ENCODE measurements at places on chromosomes 1 and 21. TPM values are rescaled to one million over a fixed set of nuclear protein-coding genes. Genes with fewer than 3 reads are reported as not detected.

DNA sequence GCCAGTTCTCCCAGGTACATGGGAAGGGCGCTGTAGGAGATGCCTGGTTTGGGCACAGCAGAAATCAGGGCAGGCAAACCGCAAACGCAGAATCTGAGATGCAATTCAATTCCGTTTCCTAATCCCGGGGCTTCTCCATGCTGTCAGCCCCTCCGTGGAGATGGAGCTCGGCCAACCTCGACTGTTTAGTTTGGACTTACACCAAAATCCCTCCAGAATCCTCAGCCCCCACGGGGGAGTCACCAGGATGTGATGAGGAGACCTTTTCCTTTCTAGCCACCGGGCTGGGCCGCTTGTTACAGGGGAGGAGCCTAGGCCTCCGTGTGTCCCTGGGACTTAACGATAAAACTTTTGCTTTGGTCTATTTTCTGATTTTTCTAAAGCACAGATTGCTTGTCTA is 7.9 kb downstream of the SLC2A7 start:
- no peak overlapping the region for H3K27ac ChIP-seq
- H3K4me3 ChIP-seq = no peak overlapping the region
- peaks cover 1% of the 10 kb centered on the region for H3K4me1 ChIP-seq
- DNase-seq = peak; percentile 76
- no peaks in the 10 kb centered on the region for H3K36me3 ChIP-seq

DNA sequence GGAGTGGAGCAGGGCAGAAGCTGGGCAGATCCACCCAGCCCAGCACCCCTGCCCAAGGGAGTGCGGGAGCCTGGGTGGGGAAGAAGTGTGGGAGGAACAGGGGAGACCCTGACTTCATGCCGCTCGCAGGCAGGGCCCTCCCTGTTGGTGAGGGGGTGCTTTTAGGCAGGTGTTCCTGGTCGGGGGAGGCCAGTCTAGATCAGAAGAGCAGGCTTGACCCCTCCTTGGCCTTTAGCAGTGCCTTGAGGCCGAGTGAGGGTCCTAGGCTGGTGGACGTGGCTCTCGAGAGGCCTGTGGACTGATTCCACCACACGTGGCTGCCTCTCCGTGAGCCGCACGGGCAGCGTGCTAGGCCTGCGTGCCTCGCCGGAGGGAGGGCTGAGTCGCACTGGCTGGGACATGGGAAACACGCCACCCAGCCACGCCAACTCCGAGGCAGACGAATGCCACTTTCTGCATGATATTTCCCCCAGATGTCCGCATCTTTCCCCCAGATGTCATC is 19.4 kb upstream of the COL18A1 start:
- no peaks in the 10 kb centered on the region for H3K4me1 ChIP-seq
- no peak for DNase-seq
- H3K27me3 ChIP-seq = no peaks in the 10 kb centered on the region
- no peak overlapping the region for H3K27ac ChIP-seq
- H3K4me3 ChIP-seq = no peak overlapping the region
- no peaks in the 10 kb centered on the region for H3K36me3 ChIP-seq

- no peak overlapping the region for H3K4me3 ChIP-seq
- H3K4me1 ChIP-seq = peaks cover 5% of the 10 kb centered on the region
- no peaks in the 10 kb centered on the region for H3K27me3 ChIP-seq
Observed at GRCh38 chr1:229088711-229089110, 182.2 kb upstream of the RAB4A start.

Gene PDC
- total RNA-seq = not detected

Gene CYYR1
- 21.6 TPM for total RNA-seq

- peak within 1 kb of the TSS; percentile 94 for H3K27ac ChIP-seq
- peak; percentile 76 for DNase-seq
- H3K27me3 ChIP-seq = peaks cover 29% of the 10 kb centered on the region
- no peaks in the 10 kb centered on the region for H3K4me1 ChIP-seq
- H3K36me3 ChIP-seq = no peaks in the 10 kb centered on the region
Observed at GRCh38 chr1:110209715-110210603, at the start of gene KCNC4. Gene KCNC4 (plus strand): TSS chr1:110210314. CDS start chr1:110211500, 1,186 bp downstream.

Gene C1orf174
- 19.3 TPM for total RNA-seq

Gene TIAM1
- total RNA-seq = 58.0 TPM

GRCh38 chr1:173191011-173191705 is 16.0 kb downstream of the TNFSF4 start:
- DNase-seq = no peak
- H3K27ac ChIP-seq = peak overlapping the region; percentile 83
- peaks cover 5% of the 10 kb centered on the region for H3K4me1 ChIP-seq
- no peak overlapping the region for H3K4me3 ChIP-seq

GRCh38 chr1:76066394-76066793 is 8.2 kb upstream of the ST6GALNAC3 start:
- DNase-seq = no peak
- peaks cover 9% of the 10 kb centered on the region for H3K4me1 ChIP-seq
- H3K36me3 ChIP-seq = no peaks in the 10 kb centered on the region
- H3K4me3 ChIP-seq = no peak overlapping the region
- no peaks in the 10 kb centered on the region for H3K27me3 ChIP-seq

Gene LCA5L
- 6.5 TPM for total RNA-seq

Gene GCLM
- total RNA-seq = 14.8 TPM

DNA sequence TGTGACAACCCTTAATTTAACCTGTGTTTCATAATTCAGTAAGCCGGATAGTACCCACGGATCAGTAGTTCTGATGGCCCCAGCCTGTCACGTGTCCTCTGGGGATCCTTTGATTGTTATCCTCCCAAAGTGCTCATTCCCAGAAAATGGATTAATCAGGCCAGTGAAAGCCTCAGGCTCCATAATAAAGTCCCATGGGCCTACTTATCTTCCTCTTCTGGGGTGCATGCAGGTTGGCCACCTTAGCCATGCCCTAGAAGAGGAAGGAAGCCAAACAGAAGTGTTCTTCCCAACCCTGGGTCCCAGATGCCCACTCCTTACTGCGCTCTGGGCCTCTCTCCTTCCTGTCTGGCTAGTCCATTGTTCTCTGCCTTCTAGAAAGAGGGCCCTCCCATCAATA is 146.1 kb downstream of the EDEM3 start:
- no peak for DNase-seq
- no peaks in the 10 kb centered on the region for H3K27me3 ChIP-seq
- H3K36me3 ChIP-seq = no peaks in the 10 kb centered on the region
- H3K4me3 ChIP-seq = no peak overlapping the region
- H3K27ac ChIP-seq = no peak overlapping the region
- H3K4me1 ChIP-seq = peaks cover 6% of the 10 kb centered on the region

Gene HSD3B1
- total RNA-seq = not detected
